Ovary (tissue), 10 donors: ENCODE measurements at places on chromosomes 12 and 14. TPM values are rescaled to one million over a fixed set of nuclear protein-coding genes. Genes with fewer than 3 reads are reported as not detected.

STRAP gene
- total RNA-seq, result 31.7 TPM

RTN1 gene
- 7.4 TPM for total RNA-seq

GRCh38 chr14:60220084-60220483, 28.9 kb upstream of the PPM1A start:
- H3K36me3 ChIP-seq, result no peaks in the 10 kb centered on the region
- no peak overlapping the region for H3K27ac ChIP-seq
- DNase-seq, result no peak
- H3K27me3 ChIP-seq, result no peaks in the 10 kb centered on the region

- no peaks in the 10 kb centered on the region for H3K4me1 ChIP-seq
- no peak overlapping the region for H3K4me3 ChIP-seq
- DNase-seq, result no peak
- H3K27ac ChIP-seq, result no peak overlapping the region
- H3K36me3 ChIP-seq, result no peaks in the 10 kb centered on the region
Measured at GRCh38 chr14:52443506-52443905, 108.8 kb downstream of the TXNDC16 start.

- no peaks in the 10 kb centered on the region for H3K4me1 ChIP-seq
- H3K27ac ChIP-seq, result no peak overlapping the region
Measured at GRCh38 chr14:40164083-40164482, 731.9 kb upstream of the FBXO33 start.
